ENCODE measurements at places on chromosomes 4 and X.
A peak's percentile ranks its signal among the peaks of the same experiment; 100 is the strongest.

GRCh38 chrX:115591856-115592842 is 31.2 kb downstream of the PLS3 start:
- no peak for DNase-seq

DNA sequence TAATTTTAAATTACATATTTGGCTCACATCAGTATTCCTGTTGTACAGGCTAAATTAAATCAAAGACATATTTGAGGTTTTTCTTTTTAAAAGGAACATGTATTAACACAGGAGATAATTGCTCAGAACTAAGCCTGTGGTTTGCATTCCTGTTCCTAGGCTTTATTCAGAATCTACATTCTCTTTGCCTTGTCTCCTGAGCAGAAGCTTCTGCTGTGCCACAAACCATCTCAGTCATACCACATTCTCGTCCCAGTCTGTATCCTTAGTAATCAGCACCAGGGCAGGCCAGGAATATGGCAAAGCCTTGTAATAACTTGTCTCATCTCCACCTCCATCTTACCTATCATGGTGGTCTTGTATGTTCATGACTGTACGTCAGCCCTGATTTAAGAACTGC is 162.8 kb downstream of the ARHGAP24 start:
- DNase-seq, result no peak

GRCh38 chrX:129762448-129762847 is 17.3 kb upstream of the SASH3 start:
- DNase-seq, result no peak

DNA sequence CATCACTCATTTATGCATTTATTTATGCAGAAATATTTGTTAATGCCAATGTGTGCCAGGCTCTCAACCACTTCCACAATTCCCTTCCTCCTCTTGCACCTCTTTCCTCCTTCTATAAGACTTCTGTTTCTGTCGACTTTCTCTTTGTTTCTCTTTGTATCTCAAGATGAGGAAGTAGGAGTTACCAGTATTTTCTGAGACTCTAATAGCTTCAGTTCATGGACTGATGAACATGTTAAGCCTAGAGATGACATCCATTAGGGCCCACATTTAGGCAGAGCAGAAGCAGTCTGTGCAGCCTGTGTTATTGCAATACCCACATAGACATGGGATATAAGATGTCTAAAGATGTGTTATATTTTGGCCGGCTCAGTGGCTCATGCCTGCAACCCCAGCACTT is 241.8 kb upstream of the SMIM31 start:
- DNase-seq, result no peak

DNA sequence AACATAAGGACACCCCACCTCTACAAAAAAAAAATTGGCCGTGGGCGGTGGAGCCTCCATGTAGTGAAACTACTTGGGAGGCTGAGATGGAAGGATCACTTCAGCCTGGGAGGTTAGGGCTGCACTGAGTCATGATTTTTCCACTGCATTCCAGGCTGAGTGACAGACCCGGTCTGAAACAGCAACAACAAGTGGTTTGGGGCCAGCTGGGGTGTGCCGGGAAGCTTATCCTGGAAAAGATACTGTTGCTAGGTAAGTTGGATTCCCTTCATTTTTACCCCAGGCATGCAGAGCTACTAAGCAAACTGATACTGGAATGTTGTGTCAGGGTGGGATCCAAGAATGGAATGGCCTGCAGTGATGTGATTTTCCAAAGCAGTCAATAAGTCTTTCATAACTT is 57.0 kb downstream of the XAGE2 start:
- no peak for DNase-seq

DNA sequence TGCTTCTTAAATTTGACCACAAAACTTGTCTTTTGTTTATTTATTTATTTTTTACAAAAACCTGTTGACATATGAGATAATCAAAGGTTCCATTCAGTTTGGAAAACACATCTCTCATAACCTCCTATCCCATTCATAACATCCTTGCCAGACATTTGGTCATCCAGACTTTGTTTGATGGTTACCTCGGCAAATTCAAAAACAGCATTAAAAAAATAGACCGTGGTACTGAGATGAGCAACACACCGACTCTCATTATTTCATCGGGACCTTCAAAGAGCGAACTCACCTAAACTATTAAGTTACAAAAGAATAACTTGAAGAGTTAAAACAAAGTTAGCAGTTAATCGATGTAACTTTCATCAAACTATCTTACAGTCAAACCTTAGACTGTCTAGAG is 85.8 kb upstream of the RPS6KA3 start:
- DNase-seq, result no peak

GRCh38 chr4:183532821-183533220 is 28.0 kb downstream of the ING2 start:
- no peak for DNase-seq

GRCh38 chr4:169437299-169438047 is 166.7 kb upstream of the SH3RF1 start:
- no peak for DNase-seq

- DNase-seq, result no peak
Observed at GRCh38 chrX:108573136-108573535, 133.5 kb downstream of the COL4A5 start.

GRCh38 chr4:88158489-88159228 is at the start of gene ABCG2:
Gene ABCG2 (minus strand): TSS chr4:88158639. CDS start chr4:88139995, 18,644 bp downstream.
- peak; percentile 8 for DNase-seq

DNA sequence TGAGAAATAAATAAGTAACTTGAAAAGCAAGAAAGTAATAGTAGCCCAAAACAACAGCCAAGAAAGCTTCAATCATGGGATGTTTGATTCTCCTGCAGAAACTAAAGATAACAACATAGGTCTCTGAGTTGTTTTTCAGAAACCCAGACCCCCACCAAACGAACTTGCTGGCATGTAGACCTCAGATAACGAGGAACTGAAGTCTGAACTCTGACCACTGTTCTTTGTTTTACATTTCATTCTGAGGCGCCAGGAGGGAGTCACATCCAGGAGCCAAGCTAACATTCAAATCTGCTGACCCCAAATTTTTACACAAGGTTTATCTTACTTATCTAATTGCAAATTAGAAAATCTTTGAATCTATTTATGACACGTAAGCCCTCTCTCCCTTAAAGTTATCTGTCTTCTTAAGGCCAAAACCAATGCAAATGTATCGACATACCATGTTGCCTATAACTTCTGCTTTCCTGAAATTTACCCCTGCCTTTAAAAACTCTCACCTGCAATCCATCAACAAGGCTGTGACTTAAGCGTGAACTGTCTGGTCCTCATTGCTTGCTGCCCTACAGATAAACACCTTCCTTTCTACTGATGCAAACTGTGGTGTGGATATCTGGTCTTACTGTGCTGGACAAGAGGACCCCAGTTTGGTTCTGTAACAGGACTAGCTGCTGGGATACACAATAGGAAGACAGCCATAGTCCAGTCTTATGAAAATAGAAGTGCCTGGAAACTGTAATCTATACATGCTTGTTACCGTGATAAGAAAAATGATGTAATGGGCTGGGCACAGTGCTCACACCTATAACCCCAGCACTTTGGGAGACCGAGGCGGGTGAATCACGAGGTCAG is 37.5 kb upstream of the NEIL3 start:
- no peak for DNase-seq

- DNase-seq, result no peak
Observed at GRCh38 chr4:40548256-40548655, 81.4 kb downstream of the RBM47 start.

DNA sequence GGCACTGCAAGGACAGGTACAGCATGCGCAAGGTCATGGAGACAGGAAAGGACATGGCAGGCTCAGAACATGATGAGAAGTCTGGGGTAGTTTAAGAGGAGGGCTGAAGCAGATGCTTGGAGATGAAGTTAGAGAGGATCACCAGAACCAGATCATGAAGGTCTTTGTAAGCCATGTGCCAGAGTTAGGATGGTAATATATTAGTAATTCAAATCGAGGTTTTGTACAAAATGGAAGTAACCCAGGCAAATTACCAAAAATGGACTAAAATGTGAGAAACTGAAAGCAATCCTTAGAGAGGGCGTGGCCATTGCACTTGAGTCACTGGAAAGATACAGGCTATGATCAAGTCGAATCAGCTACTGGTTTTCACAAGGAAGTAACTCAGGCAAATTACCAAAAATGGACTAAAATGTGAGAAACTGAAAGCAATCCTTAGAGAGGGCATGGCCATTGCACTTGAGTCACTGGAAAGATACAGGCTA is 13.5 kb downstream of the RXFP1 start:
- no peak for DNase-seq

GRCh38 chr4:40388239-40388638 is 53.1 kb downstream of the CHRNA9 start:
- DNase-seq, result no peak

- DNase-seq, result no peak
Observed at GRCh38 chrX:118220509-118220908, 103.9 kb upstream of the KLHL13 start.

- no peak for DNase-seq
Observed at GRCh38 chr4:71830497-71831190, 46.8 kb upstream of the GC start.

All from pulmonary artery endothelial cell (primary cell).